Caco-2 (cell line): ENCODE measurements at places on chromosomes 11 and 22.

- DNase-seq, result peak; percentile 33
These were observed 49.3 kb downstream of the CHRDL2 start for GRCh38 chr11:74681686-74682651.

- DNase-seq, result no peak
These were observed 386.2 kb downstream of the TENM4 start for GRCh38 chr11:79054636-79055035.

- no peak for DNase-seq
These were observed 1.6 kb downstream of the CRACR2B start for GRCh38 chr11:829176-829846.

DNA sequence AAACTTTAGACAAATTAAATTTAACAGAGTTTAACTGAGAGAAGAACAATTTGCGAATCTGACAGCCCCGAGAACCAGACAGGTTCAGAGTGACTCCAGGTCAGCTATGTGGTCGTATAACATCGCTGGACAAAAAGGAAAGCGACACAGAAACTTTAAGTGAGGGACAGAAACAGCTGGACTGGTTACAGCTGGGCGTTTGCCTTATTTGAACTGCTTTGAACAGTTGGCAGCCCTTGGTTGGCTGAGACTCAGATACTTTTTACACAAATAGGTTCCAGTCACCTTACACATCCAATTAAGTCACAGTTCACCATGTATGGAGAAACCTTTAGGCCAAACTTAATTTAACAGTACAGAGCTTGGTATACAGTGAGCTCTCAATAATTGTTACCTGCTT is 436.9 kb downstream of the GUCY1A2 start:
- no peak for DNase-seq

- no peak for DNase-seq
These were observed 73.2 kb downstream of the FAT3 start for GRCh38 chr11:92297567-92298553.

DNA sequence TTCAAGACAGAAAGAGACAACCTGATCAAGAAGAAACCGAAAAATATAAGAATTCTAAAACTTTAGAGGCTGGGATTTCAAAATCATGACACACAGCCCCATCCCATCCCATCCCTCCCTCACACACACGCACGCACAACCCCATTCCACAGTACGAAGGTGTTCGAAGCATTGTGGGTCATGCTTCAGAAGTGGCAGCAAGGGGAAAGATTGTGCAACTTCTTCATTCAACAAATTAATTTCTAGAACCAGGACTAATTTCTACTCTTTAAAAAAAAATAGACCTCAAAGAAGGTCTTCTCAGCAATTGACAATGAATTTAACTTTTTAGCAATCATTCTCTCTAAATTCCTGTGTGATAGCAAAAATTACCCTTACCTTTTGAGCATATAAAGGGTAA is 867 bp downstream of the SPA17 start:
- no peak for DNase-seq

- no peak for DNase-seq
These were observed 45.6 kb downstream of the EIF3F start for GRCh38 chr11:8032576-8033304.

GRCh38 chr11:4039011-4039410 is 55.6 kb upstream of the RRM1 start:
- no peak for DNase-seq

GRCh38 chr22:48664586-48664985 is 1163.1 kb downstream of the BRD1 start:
- DNase-seq, result no peak

DNA sequence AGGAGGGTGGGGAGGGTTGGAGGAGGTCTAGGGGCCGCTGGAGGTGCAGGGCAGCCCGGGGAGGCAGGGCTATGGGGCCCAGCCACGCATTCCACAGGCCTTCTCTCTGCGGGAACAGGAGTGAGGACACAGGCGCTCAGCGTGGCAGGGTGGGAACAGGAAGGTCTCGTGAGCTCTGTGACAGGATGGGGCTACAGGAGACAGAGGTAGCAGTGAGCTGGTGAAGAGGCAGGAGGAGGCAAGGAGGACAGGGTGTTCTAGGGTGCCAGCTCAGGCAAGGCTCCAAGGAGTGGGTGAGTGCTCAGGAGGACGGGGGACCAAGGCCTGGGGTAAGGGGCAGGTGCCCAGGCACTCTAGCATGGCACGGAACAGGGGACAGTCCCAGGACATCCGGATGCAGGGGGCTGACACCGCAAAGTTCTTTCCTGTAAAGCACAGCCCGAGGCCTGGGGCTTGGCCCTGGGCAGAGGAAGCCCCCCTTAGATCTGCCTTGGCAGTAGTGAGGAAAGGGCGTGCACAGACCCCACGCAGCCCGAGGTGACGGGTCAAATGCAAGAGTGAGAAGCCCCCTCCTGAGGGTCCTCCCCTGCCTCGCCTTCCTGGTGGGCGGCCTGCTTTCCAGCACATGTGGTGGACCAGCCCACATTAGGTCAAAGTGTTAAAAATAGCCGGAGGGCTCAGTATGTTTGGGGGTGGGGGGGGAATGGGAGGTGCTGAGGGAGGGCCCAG is 4.7 kb upstream of the NEAT1 start:
- DNase-seq, result peak; percentile 62

- DNase-seq, result no peak
These were observed 52.0 kb downstream of the CBL start for GRCh38 chr11:119258180-119258579.

DNA sequence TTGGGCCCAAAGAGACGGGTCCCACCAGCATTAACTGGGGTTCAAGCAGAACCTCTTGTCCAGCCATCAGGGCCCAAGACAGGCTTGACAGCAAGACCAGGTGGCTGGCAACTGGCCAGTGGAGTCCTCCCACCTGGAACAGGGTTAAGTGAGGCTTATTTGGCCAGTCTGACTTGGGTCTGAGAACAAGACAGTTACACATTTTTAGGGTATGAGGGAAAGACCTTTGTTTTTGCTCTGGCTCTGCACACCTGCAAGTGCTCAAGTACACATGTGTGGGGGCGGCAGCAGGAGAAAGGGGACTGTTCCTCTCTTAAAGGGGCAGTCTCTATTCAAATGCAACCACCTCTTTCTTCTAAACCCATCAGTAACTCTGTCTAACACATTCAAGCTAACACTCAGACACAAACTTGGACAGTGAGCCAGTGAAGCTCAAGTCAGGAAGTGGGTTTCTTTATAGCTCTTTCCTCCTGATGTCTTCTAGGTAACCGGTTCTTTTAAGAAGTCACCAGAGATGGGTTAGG is 116.2 kb downstream of the ETS1 start:
- DNase-seq, result no peak

DNA sequence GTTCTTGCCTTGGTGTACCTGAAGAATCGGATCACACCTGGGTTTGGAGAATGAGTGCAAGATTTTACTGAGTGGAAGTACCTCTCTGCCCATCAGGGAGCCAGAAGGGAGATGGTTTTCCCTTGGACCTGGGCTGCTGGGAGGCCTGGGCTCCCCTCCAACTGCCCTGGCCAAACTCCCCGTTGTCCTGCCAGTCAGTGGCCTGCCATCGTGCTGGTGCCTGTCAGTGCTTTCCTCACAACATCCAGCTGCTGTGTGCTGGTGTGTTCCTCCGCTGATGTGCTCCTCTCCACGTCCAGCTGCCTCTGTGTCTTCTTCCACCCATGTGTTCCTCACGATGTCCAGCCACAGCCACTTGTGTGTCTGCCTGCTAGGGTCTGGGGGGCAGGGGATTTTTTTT is 87.9 kb upstream of the CLPB start:
- no peak for DNase-seq

DNA sequence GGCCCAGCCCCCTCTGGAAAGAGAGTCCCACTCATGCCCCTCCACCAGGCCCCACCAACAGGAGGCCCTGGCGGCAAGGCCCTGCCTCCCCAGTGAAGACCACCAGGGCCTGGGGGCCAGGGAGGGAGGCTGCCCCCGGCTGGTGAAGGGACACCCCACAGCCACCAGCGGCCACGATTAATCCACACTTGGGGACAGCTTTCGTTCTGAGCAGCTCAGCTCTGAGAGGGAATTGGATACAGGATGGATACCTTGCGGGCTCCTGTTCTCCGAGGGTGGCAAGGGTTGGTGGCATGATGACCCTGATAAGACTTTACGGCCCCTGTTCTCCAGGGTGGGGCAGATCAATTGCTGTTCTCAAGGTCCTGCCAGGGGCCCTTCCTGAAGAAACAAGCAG is 6.9 kb upstream of the NLRP6 start:
- no peak for DNase-seq

DNA sequence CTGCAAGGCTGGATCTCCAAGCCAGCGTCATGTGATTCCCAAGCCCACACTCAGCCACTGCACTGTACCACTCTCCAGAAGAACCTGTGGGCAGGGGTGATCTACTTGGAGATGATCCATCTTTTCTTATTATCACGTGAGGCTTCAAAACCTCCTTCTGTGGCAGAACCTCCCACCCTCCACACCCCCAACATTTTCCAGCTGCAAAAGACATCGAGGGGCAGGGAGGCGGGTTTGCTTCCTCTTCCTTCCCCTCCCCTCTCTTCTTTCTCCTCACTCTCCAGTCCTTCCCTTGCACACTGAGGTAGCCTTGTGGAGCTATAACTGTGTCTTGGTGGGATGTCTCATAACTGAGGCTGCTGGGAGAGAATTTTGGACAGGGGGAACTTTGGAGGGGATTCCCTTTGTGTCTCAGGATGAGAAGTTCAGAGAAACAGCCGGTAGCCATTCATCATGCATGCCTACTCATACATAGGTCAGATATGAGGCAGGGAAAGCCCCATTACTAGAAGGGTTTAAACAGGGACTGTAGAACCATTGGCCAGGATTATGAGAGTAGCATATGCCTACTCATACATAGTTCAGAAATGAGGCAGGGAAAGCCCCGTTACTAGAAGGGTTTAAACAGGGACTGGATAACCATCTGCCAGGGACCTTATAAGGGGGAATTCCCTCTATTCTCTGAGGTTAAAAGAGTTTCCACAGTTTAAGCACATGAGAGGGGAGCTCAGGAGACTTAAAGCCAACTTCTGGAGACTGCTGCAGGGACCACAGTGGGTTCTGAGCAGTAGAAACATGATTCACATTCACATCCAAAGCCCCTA is 420.7 kb upstream of the CADM1 start:
- DNase-seq, result no peak

- DNase-seq, result no peak
These were observed 25.4 kb upstream of the ARHGAP20 start for GRCh38 chr11:110737593-110737992.

GRCh38 chr22:32622004-32622743 is 147.6 kb downstream of the FBXO7 start:
- DNase-seq, result peak; percentile 80

DNA sequence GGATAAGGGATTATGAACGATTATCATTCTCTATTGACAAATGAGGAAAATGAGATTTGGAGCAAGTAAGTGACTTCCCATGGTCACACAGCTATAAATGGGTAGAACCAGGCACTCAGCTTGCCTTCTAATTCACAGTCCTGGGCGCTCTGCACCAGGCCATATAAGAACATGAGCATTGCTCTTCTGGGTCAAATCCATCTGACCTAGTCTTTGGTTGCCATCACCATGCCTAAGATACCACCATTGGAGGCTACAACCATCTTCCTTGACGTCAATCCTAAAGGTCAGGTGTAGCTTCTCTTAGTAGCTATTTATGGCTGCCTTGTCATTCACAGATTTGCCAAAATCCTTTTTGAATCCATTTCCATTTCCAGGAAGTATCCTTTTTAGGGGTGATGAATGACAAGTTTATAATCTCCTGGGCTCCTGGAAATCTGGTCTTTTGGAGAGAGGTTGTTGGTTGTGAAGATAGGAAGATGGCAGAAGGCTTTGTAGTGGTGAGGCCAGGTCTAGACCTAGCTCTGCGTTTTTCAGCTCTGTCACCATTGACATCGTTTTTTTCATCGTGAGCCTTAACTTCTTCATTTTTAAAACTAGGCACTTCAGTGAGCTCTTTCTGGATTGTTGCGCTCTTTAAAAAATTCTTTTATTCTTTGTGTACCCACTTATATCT is 11.1 kb downstream of the ZBTB16 start:
- no peak for DNase-seq

- no peak for DNase-seq
These were observed 44.3 kb downstream of the SLC5A12 start for GRCh38 chr11:26677566-26677965.

- no peak for DNase-seq
These were observed 153.8 kb upstream of the BLID start for GRCh38 chr11:122269824-122270223.

- DNase-seq, result peak; percentile 52
These were observed 108.2 kb downstream of the SLC36A4 start for GRCh38 chr11:93089474-93090102.

DNA sequence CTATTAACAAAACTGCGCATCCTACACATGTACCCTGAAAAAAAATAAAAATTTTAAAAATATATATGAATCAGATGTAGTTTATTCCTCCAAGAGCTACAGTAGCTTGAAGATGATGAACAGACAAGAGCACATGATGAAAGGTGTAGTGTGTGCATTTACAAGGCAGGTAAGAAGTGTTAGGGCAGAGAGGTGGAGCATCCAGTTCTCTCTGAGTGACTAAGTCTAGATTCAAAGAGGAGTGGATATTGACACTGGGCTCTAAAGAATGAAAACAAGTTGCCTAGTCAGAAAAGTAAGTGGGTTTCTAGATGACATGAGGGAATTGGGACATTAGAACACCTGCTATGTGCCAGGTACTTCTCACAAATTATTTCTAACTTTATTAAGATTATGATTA is 76.0 kb upstream of the CARD18 start:
- no peak for DNase-seq

- DNase-seq, result no peak
These were observed 42.5 kb upstream of the CEP126 start for GRCh38 chr11:101872171-101872882.

DNA sequence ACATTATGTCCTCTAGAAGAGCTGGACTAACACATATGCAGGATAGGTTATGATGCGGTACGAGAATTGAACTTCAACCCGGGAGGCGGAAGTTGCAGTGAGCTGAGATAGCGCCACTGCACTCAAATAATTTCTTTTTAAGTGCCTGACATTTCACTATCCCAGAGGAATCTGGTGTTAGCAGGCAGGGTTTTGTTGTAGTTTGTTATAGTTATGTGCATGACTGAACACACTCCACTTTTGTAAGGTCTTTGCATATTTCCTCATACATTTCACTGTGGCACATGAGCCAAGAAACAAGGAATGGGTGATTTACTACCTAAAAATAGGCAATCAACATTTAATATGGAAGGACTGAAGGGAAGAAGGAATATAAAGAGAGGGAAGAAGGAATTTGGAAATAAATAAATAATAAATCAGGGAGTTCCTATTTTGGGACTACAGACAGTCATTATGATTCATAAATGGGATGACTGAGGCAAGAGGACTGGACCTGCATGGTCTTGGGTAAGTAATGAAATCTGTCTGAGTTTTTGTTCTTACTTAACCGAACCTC is 8.7 kb upstream of the HIPK3 start:
- DNase-seq, result no peak

- no peak for DNase-seq
These were observed 7.5 kb downstream of the DIXDC1 start for GRCh38 chr11:111944651-111945051.
